ENCODE measurements at places on chromosomes 16 and 17.

- DNase-seq, result no peak
Measured at GRCh38 chr17:74104921-74105320, 98.6 kb upstream of the RPL38 start.

GRCh38 chr17:37792787-37793186 is 47.9 kb upstream of the HNF1B start:
- no peak for DNase-seq

- DNase-seq, result no peak
Measured at GRCh38 chr17:82031303-82031884, at the start of gene RAC3. Gene RAC3 (plus strand): TSS chr17:82031678. CDS start chr17:82031762, 84 bp downstream.

- no peak for DNase-seq
Measured at GRCh38 chr17:80384078-80384960, 30.6 kb upstream of the ENDOV start.

DNA sequence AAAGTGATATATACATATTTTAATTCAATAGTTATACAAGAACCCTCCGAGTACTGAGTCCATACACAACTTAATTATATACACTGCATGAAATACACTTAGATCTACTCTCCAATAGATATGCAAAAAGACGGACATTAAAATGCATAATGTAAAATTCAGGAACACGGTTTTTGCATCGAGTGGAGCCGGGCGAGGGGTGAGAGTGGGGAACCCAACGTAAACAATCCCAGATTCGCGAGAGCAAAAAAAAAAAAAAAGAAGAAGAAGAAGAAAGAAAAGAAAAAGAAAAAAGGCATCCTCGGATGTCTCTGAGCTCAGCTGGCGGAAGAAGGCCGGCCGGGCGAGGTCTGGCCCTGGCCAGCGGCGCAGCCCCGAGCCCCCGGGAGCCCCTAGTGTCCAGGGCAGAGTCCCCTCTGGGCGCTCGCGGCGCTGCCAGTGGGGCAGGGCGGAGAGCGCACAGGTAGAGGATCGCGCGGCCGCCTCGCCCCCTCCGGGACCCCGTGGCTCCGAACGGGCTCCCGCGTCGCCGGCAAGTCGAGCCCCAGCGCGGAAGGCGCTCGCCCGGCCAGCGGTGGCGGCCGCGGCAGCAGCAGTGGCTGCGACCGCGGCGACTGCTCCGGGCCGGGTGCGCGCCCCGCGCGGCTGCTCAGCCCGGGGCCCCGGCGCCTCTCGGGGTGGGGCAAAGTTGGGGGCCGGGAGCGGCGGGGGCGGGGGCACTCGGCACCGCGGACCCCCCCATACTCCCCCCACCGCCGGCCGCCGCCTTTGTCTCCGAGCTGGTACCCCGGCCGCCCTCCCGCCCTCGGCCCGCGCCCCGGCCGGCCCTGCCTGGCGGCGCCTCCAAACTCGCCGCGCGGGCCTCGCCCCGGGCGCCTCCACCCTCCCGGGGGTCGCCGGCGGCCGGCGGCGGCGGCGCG is 9.6 kb upstream of the ZFHX3 start:
- DNase-seq, result no peak

DNA sequence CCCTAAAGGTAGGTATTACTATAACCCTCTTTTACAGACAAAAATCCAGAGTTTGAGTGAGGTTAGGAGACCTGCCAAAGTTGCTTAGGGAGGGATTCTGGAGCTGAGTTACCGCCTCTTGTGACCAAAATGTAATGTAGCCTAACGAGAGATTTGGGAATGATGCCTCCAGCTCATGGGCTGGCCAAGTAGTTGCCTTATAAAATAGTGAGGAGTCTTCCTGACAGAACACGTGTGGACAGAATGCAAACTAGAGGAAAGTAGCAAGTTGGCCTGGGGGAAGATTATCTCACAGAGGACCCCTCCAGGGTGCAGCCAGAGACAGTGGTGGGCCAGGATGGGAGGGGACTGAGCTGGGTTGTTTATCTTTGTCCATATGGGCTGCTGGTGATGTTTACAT is 543.7 kb upstream of the CDH11 start:
- no peak for DNase-seq

GRCh38 chr16:27698746-27699145 is 148.8 kb downstream of the KATNIP start:
- no peak for DNase-seq

DNA sequence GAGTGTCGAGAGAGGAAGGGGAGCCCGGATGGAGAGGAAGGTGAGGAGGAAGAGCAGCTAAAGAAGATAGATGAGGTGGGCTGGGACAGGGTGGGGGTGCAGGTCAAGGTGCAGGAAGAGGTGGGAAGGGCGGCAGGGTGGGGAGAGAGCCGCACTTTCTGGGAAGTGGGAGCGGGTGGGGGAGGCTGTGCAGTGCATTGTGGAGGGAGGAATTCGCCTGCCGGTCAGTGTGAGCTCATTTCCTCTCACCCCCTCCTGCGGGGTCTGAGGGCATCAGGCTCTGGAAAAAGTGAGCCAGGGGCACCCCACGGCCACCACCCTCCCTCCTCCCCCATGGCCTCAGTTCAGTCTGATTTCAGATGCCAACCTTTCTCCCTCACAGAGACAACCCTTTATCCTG is 2.5 kb upstream of the ARHGAP23 start:
- DNase-seq, result no peak

Data from naive B cell (primary cell).